Fibroblast of pulmonary artery (primary cell): ENCODE measurements at places on chromosomes 1 and 21.
A peak's percentile ranks its signal among the peaks of the same experiment; 100 is the strongest.

- DNase-seq: no peak
Measured at GRCh38 chr1:242023805-242024204, 24.9 kb upstream of the MAP1LC3C start.

- no peak for DNase-seq
Measured at GRCh38 chr1:22798083-22798482, 87.4 kb downstream of the EPHB2 start.

GRCh38 chr1:199279067-199279466 is 640.2 kb downstream of the PTPRC start:
- DNase-seq: peak; percentile 76

DNA sequence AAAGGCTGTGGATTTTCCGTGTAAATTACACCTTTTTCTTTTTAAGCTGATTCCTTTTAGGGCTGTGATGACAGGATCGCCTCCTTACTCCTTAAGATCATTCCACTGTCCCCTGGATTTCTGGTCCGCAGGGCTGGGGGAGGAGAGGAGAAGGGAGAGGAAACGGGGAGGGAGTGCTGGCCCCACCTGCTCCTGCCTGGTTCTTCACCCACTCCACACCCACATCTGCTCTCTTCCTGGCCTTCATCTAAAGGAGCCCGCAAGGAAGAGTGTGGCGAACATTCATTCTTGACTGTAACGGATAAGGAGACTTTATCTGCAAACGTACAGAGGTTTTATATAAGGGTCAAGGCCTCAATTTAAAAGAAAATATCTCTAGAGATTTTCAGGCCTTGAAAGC is 242.0 kb downstream of the RHOU start:
- DNase-seq: no peak

- peak; percentile 59 for DNase-seq
Measured at GRCh38 chr1:227318853-227319607, 738 bp upstream of the CDC42BPA start.

GRCh38 chr1:1627261-1627828 is 4.6 kb upstream of the MMP23B start:
- no peak for DNase-seq

- DNase-seq: peak; percentile 73
Measured at GRCh38 chr1:16173447-16174260, 17.8 kb upstream of the EPHA2 start.

- DNase-seq: no peak
Measured at GRCh38 chr1:8340448-8340847, 22.5 kb downstream of the SLC45A1 start.

GRCh38 chr1:40438391-40439015 is 11.8 kb upstream of the ZFP69B start:
- DNase-seq: peak; percentile 56

DNA sequence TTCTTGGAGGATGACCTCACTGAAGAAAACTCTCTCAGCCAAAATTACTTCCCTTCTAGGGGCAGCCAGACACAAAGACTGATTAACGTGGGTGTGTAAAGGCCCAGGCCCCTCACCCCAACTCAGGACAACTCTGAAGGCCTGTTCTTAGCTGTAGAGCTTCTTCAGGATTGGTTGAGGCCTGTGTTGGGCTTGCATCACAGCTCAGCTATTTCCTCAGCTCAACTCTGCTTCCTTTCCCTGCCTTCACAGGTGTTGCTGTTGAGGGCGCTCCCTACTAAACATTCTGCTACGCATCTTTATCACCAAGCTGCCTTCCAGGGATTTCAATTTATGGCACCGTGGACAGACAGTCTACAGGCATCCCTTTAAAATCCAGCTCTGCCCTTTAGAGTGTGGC is 36.8 kb downstream of the MAB21L3 start:
- DNase-seq: no peak

- no peak for DNase-seq
Measured at GRCh38 chr1:29311352-29312030, 75.2 kb downstream of the PTPRU start.

DNA sequence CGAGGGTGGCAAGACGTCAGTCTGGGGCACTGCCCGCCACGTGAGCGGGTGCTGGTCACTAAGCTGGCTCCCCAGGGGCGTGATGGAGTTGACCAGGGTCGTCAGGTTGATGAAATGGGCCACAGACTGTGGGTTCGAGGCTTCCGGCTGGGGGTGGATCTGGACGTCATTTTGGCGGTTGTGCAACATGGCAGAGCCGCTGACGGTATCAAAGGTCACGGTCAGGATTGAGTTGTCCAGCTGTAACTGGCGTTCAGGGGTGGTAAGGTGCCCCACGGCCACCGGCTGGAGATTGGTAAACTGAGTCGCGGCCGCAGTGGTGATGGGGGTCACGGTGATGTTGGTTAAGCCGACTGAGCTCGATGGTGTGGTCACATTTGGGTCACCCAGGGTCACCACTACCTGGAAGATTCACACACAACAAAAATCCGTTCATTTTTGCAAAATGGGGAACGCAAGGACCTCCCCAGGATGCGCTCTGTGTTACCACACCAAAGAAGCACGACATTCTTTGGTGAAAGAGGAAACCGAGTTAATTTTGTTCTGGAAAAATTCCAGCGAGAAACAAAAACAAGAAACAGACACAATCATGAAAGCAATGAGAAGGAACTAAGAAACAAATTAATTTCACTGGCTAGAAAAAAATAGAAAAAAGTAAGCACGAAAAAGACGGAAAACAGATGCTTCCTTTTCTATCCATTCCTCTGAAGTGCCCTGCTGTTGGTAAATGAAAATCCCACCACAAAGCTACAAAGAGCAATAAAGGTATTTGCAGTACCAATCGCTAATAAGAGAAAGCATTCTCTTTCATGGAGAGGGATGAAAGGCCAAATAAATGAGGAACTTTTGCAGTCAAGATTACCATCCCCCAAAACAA is 34.7 kb upstream of the RIPK4 start:
- DNase-seq: no peak

GRCh38 chr1:1202831-1203560 is 3.4 kb downstream of the TNFRSF18 start:
- no peak for DNase-seq

GRCh38 chr1:235127203-235127602 is 1.4 kb downstream of the TOMM20 start:
- DNase-seq: no peak

DNA sequence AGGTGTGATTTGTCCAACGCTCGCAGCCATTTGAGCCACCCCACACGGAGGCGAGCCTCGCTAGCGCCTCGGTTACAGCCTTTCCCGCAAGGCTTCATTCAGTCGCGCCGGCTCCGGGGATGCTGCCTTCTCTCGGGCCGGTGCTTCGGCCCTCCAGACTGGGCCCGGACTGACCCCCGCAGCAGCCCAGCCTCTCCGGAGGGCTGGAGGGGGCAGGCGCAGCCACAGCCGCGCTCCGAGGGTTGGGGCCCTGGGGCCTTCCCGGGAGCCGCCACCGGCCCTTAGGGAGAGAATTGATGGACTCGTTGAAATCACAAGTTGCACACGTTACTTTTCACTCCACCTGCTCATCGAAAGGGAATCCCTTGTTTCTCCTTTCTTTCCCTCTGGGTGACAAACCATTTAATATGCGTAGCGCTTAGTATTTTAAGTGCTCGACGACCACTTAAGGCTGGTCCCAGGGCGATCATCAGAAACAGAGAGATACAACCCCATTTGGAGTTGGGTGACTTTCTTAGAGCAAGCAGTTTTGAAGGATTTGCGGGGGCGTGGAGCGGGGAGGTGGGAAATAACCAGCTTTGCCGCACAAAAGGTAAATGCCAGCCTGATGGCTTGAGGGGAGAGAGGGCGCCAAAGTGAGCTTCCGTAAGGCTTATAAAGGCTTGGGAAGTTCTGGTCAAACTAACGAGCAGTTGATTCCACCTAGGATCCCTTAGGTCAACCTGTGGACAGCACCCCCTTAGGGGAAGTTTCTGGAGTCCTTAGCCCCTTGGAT is 24.6 kb upstream of the ENAH start:
- no peak for DNase-seq

- DNase-seq: no peak
Measured at GRCh38 chr1:92481971-92482664, 4.6 kb downstream of the GFI1 start.

- no peak for DNase-seq
Measured at GRCh38 chr1:107525961-107526360, 385.1 kb downstream of the NTNG1 start.

- DNase-seq: no peak
Measured at GRCh38 chr1:33257207-33257771, 997 bp downstream of the ZNF362 start.

DNA sequence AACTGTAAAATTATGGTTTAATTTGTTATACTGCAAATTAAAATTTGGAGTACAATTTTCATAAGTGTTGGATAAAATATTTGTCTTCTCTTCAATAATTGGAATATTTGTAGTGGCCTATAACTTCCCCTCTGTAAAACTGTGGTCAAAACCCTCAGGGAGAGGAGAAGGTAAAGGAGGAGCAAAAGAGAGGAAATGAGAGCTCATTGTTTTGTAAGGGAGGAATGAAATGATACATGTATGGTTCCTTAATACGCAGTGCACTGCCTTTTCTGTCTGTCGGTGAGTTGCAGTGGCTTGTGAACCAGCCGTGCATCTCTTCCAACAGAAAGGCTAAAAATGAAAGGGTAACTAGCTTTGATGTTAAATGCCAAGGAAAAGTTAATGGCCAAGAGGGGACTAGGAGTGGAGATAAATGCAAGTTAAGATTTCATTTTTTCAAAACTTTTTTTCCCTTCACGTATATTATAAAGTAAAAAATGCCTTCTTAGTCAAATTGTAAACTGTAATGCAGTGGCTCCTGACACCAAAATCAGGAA is 26.4 kb downstream of the LRRC8D start:
- no peak for DNase-seq

GRCh38 chr1:85496941-85497582 is 32.1 kb upstream of the DDAH1 start:
- DNase-seq: peak; percentile 7

GRCh38 chr1:233293556-233294446 is 1.7 kb downstream of the PCNX2 start:
- no peak for DNase-seq

DNA sequence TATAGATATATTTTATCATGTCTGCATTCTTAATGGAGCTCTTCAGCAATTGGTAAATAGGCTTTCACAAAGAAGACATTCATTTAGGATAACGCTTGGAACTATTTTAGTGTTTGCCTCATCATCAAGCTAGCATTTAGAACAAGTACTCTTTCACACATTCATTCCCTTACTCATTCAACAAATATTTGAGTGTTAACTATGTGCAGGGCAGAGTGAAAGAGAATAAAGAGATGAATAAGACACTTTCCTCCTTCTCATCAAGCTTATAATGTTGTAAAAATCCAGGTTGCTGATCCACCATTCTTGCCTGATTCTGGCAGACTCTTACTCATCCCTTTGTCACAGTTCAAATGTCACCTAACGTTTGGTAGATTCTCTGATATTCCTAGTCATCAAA is 386.3 kb upstream of the BEND5 start:
- DNase-seq: peak; percentile 0

DNA sequence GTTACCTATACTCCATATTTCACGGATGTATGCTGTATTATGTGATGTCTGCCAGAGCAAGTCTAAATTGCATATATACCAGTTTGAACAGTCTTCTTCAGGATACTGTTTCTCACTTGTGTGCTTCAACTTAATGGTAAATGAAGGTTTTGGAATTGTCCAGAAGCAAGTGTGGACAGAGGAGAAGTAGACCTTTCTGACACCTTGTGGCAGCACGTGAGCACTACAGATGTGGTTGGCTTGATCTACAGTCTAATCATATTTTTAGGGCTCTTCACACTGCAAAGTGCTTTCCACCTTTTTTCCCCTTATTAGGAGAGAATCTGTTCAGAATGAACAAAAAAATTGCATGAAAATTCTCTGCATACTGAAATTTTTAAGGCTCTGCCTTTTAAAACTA is 10.9 kb downstream of the MORC3 start:
- peak; percentile 72 for DNase-seq

DNA sequence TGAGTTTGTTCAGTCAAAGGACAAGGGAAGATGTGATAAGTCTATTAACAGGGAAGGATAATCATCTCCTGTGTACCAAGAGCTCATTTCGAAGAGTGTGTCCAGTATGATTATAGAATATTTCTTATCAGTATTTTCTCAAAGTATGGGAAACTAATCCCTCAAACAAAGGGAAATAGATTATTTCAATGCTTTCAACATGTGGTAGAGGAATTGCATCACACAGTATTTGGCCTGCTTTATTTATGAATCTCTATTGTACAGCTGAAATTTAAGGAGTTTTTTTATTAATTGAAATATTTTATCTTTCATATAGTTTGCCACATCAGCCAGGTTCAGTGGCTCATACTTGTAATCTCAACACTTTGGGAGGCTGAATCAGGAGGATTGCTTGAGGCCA is 151.0 kb downstream of the CLEC20A start:
- DNase-seq: peak; percentile 65

DNA sequence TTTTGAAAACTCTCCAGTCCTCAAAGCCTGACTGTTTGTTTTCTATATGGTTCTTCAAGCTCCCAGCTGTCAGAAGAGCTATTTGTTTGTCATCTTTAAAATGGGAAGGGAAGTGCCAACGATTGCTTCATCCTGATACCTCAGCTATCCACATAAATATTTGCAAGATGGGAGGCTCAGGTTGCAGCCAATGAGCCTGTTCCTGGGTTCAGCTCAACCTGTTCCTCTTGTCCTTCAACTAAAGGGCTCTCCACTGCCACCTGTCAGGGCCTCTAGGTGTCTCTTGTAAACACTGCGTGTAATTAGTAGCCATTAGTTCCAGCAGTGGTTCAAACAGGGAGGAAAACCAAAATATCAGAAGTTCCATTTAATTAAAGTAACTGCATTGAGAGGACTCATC is 445.1 kb downstream of the AJAP1 start:
- DNase-seq: no peak

DNA sequence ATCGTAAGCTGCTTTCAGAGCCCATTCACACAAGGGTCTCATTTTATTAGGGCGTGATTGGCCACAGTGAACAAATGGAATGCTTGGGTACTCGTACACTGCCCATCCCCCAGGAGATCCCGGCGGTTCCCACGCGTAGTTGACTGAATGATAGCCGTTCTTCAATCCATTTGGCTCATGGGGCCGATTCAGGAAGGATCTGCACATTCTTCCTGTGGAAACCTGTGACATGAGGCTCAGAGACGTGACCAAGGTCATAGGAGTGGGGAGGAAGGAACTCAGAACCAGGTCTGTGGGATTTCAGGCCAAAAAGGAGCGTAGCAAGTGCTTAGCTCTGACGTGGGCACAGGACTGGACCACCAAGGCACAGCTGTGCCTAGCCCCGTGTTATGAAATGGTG is 11.7 kb downstream of the ABCG1 start:
- no peak for DNase-seq
